ENCODE measurements at places on chromosomes 2 and 18.

DNA sequence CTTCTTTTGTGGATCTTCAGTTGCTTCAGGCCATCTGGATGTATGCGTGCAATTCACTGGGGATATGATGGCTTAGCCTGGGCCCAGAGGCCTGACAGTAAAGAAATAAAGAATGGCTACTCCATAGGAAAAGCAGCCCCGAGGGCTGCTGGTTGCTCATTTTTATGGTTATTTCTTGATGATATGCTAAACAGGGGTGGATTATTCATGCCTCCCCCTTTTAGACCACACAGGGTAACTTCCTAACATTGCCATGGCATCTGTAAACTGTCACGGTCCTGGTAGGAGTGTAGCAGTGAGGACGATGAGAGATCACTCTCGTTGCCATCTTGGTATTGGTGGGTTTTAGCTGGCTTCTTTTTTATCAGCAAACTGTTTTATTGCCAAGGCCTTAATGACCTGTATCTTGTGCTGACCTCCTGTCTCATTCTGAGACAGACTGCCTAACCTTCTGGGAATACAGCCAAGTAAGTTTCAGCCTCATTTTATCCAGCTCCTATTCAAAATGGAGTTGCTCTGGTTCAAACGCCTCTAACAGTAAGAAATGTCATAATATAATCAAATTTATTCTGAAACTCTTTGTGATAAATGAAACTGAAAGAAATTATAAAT, 60.5 kb downstream of the DSEL start:
- no peak for DNase-seq

DNA sequence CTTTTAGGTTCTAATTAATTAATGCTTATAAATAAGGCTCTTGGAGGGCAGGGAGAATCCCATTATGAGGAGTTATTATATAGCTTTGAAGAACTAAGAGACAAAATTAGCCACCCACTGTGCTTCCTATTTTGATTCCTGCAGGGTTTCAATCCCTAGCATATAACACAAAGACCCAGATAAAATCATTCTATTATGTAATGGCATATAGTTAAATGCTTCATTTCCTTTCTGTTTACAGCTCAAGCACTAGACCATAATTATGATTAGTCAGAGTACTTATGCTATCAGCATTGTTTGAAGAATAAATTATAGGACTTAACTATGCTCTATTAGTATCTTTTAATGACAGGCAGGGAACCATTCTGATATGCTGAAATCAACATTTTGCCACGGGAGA, 9.1 kb downstream of the GPR155 start:
- DNase-seq = no peak

DNA sequence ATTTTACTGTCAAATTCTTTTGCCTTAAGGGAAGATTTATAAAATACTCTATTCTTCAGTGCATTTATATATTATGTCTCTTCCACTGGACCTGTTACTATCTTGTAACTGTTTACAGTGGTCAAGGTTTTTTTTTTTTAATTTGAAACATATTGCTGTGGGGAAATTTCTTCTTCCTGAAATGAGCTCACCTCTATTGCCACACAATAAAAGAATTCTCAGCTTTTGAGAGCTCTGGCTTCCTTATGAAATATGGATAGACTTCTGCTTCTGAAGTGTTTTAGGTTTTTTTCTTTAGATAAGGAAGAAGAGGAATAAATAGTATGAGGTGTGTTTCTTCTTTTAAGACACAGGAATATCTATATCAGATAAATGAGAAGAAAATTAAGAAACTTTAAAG, 7.7 kb downstream of the VRK2 start:
- DNase-seq = no peak

DNA sequence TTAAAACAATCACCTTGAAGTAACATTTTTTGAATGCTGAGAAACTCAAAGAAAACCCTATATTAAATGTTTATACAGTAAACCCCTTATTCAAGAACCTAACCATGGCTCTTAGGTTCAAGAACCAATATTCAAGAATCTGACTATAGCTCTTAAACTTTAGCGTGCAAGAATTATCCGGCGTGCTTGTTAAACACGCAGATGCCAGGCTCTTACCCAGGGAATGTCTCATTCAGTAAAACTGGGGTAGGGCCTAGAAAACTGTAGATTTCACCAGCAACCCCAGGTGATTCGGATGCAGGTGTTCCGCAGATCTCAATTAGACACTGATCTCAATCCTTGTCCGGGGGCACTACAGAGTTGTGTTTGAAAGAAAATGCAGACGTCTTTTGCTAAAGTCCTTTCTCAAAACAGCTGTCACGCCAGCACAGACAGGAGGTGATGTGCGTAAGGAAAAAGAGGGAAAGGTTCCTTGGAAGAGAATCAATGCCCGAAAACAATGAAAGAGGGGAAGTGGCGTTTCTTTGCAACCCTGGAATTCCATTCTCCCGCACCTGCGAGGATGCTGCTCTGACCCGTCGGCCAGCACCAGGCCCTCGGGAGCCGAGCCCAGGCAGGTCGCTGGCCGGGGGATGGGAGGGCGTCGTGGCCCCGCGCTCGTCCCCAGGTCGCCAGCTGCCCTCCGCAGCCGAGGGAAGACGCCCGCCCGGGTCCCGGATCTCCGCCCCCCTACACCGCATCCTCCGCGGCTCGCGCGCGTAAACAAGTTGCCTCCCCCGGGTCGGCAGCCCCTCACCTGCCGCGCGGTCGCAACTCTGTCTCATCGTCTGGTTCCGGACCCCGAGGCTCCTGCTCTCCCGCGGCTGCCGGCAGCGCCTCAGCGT, 851 bp downstream of the EIF2AK3 start:
- no peak for DNase-seq

DNA sequence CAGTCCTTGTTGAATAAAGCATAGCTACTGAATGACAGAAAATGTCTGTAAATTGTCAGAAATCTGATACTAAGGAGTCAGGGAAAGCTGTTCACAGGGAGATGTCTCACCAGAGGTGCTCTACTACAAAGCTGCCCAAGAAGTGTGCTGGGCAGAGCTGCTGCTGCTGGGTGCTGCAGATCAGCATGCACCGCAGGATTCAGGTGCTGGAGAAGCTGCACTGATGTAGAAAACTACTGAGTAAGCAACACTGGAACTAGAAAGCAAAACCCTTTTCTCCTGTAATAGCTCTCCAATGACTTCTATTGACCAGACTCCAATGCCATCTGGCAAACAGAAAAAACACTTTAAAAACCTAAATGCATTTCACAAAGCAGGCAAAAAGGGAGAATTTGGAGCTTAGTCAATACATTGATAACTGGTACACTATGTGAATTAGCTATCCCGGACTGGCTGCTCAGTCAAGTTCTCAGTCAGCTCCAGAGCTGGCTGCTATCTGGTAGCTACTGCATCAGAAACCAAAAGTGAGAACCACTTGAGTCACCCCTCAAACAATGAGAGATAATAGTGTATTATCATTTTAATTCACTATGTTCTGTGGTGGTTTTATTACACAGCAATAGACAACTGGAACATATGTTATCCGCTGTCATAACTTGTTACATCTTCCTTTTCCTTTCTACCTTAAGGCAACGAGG, 493.1 kb downstream of the CPS1 start:
- DNase-seq = no peak

DNA sequence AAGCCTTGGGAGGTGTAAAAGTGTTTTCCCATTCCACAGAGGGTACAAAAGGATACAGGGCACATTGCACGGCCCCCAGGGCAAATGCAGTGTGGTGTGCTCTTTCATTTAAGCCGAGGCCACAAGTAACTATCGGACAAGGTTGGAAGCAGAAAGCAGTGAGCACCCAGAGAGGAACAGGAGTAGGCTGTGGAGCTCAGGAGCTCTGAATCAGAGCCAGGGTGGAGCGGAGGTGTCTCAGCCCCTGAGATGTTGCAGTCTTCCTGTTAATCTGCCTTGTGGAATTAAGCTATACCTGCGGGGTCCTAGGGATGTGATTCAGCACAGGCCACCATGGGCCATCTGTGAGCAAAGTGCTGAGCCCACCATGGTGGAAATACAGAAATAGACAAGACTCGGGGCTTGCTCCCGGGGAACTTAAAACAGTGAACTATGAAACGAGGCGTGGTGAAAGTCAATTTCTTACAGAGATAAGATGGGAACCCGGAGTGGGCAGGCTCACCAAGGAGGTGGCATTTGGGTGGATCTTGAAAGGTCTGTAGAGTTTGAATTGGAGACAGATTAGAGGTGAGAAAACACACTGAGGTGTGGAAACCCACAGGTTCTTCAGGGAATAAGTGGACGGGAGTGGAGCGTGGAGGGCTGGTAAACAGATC, 44.0 kb downstream of the ASAP2 start:
- DNase-seq = no peak

DNA sequence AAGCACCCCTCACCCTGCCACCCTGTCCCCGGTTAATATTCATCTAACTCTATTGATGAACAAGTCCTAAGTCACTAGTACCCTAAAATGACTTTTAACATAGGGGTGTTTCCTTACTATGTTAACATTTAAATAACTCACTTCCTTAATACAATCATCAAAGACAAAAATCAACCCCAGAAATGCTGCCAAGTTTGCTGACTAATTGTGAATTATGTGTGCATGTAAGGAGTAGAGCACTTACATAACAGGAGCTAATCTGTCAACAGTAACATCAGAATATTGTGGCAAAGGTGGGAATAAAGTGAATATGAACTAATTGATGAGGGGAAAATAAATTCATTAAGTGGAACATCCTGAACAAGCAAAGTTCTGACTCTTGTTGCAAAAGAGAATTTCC, 81.4 kb upstream of the ERBB4 start:
- DNase-seq = no peak

DNA sequence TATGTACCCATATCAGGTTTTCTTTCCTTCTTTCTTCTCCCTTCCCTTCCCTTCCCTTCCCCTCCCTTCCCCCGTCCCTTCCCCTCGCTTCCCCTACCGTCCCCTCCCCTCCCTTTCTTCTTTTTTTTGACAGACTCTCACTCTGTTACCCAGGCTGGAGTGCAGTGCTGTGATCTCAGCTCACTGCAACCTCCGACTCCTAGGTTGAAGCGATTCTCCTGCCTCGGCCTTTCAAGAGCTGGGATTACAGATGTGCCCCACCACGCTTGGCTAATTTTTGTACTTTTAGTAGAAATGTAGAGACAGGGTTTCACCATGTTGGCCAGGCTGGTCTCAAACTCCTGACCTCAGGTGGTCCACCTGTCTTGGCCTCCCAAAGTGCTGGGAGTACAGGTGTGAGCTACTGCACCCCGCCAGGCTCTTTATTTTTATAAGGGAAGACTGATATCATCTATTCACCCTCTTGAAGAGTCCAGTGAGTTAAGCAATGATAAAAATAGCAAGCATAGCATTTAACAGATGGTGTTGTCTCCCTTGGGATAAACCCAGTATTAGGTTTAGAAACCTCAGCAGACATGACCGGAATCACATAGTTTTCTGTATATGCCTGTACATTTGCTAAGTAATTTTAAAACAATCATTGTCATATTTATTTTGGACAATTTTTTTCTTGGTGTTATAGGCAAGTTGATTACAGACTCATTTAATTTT, 888.4 kb downstream of the TRIB2 start:
- no peak for DNase-seq

DNA sequence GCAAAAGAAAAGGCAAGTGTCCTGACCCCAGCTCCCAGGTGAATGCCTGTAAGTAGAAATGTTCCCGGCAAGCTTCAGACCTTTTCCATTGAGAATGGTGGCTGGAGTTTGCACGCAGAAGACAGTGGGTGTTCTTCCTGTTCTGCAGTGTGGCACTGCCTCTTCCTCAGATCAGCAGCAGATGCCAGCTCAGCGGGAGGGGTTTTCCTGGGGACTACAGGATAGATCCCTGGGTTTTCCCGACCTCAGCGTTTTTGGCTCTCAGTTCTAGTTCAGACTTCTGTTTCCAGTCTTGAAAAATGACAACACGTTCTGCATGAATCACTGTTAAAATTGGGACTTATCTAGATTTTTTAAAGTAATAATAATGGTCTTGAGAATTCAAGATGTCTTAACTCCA, 39.2 kb downstream of the GRHL1 start:
- DNase-seq = no peak

- DNase-seq = no peak
These were observed 63.5 kb downstream of the PLA2R1 start for GRCh38 chr2:159998961-159999360.

DNA sequence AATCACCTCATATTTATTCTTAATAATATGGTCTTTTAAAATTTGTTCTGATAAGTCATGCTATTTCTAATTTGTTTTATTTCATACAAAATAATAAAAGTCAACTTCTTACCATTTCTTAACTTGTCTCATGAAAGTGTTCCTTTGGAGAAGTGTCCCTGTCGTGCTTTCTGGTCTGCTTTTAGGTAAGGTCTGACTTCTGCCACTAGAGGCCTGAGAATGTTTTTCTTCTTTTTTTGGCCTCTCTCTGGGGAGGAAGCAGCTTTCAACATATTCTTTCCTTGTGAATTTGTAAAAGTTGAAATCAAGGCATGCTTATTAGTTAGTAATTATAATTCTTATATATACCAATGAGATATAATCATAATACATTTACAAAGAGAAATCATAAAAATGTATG, 39.4 kb downstream of the MAP2 start:
- no peak for DNase-seq

DNA sequence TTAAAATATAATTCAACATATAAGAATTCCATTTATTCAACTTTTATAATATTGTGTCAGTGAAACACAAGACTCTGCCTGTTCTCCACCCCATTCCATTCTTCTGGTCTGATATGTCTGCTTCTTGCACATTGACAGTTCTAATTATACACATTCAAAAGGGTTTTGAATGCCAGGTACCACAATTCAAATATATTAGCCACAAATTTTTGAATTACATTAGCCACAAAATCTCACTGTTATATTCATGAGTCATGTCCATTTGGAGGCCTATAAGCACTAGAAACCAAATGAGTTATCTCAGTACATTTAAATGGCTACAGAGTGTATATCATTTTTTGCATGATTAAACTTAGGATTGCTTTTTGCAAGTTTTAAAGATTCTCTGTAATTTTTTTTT, 72.1 kb downstream of the CCDC150 start:
- no peak for DNase-seq

GRCh38 chr2:96129528-96130120, 8.7 kb downstream of the ASTL start:
- DNase-seq = no peak

DNA sequence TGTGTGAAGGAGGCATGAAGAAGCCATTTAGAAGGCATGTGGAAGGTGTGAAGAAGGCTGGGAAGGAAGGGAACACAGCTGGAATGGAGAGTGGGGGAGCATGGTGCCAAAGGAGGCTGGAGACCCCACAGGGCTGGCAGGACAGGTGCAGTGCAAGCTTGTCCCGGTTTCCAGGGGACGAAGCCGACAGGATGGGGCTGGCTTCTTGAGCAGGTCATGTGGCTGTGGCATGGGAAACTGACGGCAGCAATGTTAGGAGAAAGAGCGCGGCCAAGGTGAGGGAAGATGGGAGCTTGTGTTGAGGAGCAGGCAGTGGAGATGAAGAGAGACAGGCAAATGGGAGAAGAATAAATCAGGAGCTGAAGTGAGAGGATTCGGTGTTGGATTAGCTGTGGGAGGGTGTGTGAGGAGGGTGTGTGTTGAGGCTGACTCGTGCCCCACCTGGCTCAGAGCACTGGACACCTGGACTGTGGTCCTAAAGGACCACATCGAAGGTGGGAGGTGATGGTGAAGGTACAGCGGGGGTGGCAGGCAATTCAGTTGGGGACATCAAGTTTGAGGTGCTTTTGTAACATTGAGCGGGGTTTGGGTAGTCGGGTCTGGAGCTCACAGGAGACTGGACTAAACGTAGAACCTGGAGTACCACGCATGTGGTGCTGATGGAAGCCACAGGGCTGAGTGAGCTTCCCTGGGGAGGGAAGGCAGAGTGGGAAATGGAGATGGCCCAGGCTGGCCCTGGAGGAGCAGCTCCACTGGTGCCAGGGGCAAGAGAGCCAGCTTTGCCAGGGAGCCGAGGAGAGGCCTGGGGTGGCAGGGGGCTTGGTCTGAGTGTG, 165.6 kb upstream of the HDAC4 start:
- DNase-seq = no peak
